ENCODE measurements at places on chromosomes 1 and 21.

GRCh38 chr1:223211323-223211985 is 68.4 kb upstream of the TLR5 start:
- DNase-seq: no peak

- no peak for DNase-seq
These were observed 25.7 kb downstream of the LDLRAD1 start for GRCh38 chr1:53992085-53992874.

- no peak for DNase-seq
These were observed 48.0 kb downstream of the MARK1 start for GRCh38 chr1:220575718-220576497.

DNA sequence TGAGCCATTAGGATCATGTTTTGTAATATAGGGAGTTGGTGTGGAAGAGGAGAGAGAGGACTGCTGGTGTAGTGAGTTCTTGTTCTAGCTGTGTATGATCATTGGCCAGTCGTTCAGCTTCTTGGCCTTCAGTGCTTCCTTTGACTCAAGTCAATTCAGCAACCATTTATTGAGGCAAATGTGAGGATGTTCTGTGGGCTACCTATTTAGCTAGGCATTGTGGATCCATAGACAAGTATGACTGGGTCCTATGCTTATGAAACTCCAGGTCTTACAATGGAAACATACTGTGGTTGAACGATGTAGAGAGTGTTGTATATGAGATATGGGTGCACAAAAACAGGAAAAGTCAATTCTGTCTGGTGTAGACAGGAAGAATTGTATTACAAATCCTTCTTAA is 41.7 kb downstream of the NFIA start:
- no peak for DNase-seq

GRCh38 chr1:240287722-240288121 is 196.0 kb downstream of the FMN2 start:
- DNase-seq: no peak

DNA sequence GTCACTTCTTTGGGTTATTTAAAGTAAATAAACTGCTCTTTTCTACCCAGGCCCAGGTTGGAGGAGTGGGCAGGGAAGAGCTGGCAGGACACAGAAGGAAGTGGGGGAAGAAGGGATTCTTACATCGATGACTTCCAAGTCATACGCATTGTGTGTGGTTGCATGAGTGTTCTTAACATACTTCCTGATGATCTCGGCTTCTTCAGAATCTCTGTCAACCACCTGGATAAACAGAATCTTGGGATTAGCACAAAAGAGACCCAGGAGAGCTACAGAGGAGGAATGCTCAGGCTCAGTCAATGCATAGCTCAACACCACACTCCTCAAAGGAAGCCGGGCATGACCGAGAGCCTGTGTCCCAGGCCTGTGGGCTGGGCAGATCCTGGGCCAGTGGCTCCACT is 42.1 kb downstream of the PARP1 start:
- no peak for DNase-seq
